Ascending aorta (tissue), 2 donors: ENCODE measurements at places on chromosomes 5 and 9. TPM values are rescaled to one million over a fixed set of nuclear protein-coding genes. Genes with fewer than 3 reads are reported as not detected.
A peak's percentile ranks its signal among the peaks of the same experiment; 100 is the strongest.

Gene CCL21
- total RNA-seq: 7.9 TPM

GRCh38 chr5:135880278-135880677 is 15.4 kb downstream of the IL9 start:
- no peak overlapping the region for H3K27ac ChIP-seq
- no peaks in the 10 kb centered on the region for H3K4me1 ChIP-seq
- DNase-seq: peak; percentile 25

Gene CDKN2B-AS1
- total RNA-seq: not detected

GRCh38 chr5:93782978-93783377 is 41.6 kb upstream of the POU5F2 start:
- no peaks in the 10 kb centered on the region for H3K27me3 ChIP-seq
- DNase-seq: no peak
- H3K4me1 ChIP-seq: no peaks in the 10 kb centered on the region
- H3K36me3 ChIP-seq: no peaks in the 10 kb centered on the region
- no peak overlapping the region for H3K27ac ChIP-seq

DNA sequence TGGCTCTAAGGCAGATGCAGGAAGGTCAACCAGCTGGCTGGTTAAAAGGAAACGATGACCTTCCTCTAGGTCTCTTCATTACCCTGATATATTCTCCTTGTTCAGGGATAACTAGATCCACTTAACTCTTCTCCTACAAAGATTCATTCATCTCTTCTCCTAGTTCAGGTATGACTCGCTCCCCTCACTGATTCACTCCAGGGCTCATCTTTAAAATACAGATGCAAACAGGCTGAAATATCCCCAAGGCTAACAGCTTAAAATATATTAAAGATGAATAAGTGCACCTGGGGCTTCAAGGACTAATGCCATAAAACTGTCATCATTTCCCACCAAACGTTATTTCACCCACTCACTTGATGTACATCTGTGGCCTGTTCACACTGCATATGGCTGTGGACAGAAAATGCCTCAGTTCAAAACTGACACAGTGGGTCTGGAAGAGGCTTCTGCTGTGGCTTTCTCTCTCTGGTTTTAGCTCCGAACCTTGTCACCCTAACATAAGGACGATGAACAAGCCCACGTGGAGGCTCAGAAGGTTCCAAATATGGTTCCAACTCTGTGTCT is 366.9 kb downstream of the DEPDC1B start:
- no peak for DNase-seq
- H3K4me3 ChIP-seq: no peak overlapping the region
- H3K4me1 ChIP-seq: peaks cover 36% of the 10 kb centered on the region
- no peaks in the 10 kb centered on the region for H3K36me3 ChIP-seq

- peaks cover 50% of the 10 kb centered on the region for H3K36me3 ChIP-seq
- no peak overlapping the region for H3K27ac ChIP-seq
- peaks cover 9% of the 10 kb centered on the region for H3K4me1 ChIP-seq
- no peaks in the 10 kb centered on the region for H3K27me3 ChIP-seq
- no peak overlapping the region for H3K4me3 ChIP-seq
Observed at GRCh38 chr9:93112116-93112863, 16.3 kb downstream of the CARD19 start.

Gene PTPRD
- 6.9 TPM for total RNA-seq

DNA sequence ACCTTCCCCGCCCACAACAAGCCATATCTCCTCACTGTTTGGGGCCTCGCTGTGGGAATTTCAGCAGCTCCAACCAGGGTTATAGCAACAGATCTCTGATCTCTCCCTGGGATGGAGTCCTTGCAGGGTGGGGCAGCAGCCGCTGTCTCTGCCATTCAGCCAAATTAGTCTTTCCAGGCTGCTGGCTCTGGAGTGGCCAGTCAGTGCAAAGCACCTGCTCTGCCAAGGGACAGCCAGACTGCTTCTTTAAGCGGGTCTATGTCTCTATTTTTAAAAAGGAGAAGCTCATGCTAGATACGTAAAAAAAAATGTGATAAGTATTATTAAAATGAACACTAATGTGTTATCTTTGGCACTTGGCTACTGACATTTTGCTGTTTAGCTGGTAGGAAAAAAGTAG is 380.2 kb downstream of the CDH10 start:
- no peaks in the 10 kb centered on the region for H3K36me3 ChIP-seq
- H3K27me3 ChIP-seq: no peaks in the 10 kb centered on the region
- no peak for DNase-seq
- no peaks in the 10 kb centered on the region for H3K4me1 ChIP-seq

DNA sequence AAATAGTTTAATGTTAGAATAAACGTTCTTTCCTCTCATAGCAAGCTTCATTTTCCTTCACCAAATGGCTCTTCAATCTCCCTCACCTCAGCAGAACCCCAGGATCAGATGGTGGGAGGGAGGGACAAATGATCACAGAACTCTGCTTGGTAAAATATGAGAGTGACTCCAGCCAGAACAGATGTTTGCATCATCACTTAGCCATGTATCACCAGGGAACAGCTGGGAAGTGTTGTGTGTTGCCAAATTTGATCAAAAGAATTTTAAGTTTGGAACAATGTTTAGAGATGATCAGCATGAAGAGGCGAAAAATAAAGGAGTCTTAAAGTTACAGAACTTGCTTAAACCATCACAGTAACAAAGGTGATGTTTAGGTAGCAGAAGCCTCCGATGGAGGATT is 115.7 kb downstream of the FRMD3 start:
- peaks cover 10% of the 10 kb centered on the region for H3K4me1 ChIP-seq
- H3K27me3 ChIP-seq: no peaks in the 10 kb centered on the region
- no peak for DNase-seq
- no peak overlapping the region for H3K4me3 ChIP-seq
- no peaks in the 10 kb centered on the region for H3K36me3 ChIP-seq

GRCh38 chr5:10466446-10467073 is 24.9 kb downstream of the ROPN1L start:
- H3K27ac ChIP-seq: no peak overlapping the region
- no peak overlapping the region for H3K4me3 ChIP-seq
- DNase-seq: no peak
- H3K4me1 ChIP-seq: no peaks in the 10 kb centered on the region
- no peaks in the 10 kb centered on the region for H3K36me3 ChIP-seq
- no peaks in the 10 kb centered on the region for H3K27me3 ChIP-seq

GRCh38 chr5:150167908-150168307 is 1.3 kb downstream of the CDX1 start:
- DNase-seq: no peak
- no peaks in the 10 kb centered on the region for H3K27me3 ChIP-seq
- peaks cover 10% of the 10 kb centered on the region for H3K4me1 ChIP-seq
- H3K4me3 ChIP-seq: no peak overlapping the region

Gene INSL6
- total RNA-seq: not detected

- H3K27me3 ChIP-seq: no peaks in the 10 kb centered on the region
- H3K27ac ChIP-seq: no peak overlapping the region
- H3K4me1 ChIP-seq: peaks cover 3% of the 10 kb centered on the region
- peaks cover 15% of the 10 kb centered on the region for H3K36me3 ChIP-seq
- peak overlapping the region; percentile 9 for H3K4me3 ChIP-seq
Observed at GRCh38 chr9:105341434-105342146, 97.1 kb downstream of the SLC44A1 start.

DNA sequence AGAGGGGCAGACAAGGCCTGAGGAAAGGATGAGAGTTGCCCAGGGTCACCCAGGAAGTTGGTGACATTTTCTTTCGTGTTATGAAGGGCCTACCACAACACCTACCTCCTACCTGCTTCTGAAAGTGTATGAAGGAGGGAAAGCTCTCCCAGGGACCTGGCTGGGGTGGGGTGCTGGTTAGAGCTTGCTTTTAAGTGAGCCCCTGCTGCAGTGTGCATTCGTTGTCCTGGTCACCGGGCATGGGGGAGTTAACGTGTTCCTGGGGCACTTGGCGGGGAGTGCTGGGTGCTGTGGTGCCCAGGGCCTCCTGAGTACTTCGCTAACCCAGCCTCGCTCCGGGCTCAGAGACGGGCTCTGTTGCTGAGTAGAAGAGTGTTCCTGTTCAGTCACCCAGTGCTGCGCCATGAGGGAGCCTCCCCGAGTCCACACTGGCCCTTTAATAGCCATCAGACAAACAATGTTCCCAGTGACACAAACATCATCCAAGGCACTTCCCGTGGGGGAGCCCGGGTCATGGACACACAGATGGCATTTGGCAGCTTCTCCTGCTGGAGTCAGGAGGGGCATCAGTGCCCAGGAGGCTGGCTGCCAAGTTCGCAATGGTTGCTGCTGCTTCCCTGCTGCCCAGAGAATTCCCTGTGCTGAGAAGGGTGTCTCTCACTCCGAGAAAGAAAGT is 85.7 kb downstream of the AMBP start:
- H3K27me3 ChIP-seq: no peaks in the 10 kb centered on the region
- no peak for DNase-seq
- peak overlapping the region; percentile 44 for H3K27ac ChIP-seq
- H3K4me1 ChIP-seq: peaks cover 58% of the 10 kb centered on the region
- peak overlapping the region; percentile 25 for H3K4me3 ChIP-seq

- H3K36me3 ChIP-seq: no peaks in the 10 kb centered on the region
- no peaks in the 10 kb centered on the region for H3K4me1 ChIP-seq
- no peak overlapping the region for H3K4me3 ChIP-seq
- H3K27ac ChIP-seq: no peak overlapping the region
- no peak for DNase-seq
- H3K27me3 ChIP-seq: no peaks in the 10 kb centered on the region
Observed at GRCh38 chr5:142669477-142669876, 16.4 kb downstream of the FGF1 start.

DNA sequence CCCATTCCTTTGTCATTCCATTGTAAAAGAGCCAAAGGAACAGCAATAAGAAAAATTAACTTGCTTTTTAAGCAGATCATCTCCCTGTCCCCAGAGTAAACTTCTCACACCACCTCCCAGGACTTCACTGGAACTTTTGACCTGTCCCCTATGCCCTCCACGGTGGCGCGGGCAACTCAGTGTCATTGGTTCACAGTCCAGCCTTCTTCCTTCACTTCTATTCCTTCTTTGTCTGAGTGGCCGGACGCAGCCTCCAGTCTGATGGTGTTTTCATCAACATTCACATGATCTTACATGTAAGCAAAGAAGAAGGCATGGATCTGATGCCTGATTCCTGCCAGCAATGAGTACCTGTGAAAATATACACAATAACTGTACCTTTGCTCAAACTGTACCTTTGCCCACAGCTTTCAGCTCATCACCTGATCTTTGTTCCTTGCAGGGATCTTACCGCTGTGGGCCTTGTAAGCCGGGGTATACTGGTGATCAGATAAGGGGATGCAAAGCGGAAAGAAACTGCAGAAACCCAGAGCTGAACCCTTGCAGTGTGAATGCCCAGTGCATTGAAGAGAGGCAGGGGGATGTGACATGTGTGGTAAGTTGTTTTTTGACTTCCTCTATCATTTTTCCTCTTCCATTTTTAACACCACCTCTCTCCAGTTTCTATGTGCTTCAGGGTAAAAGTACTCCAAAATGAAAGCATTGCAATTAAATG is 32.5 kb downstream of the THBS4 start:
- H3K27ac ChIP-seq: no peak overlapping the region
- H3K36me3 ChIP-seq: no peaks in the 10 kb centered on the region
- no peak overlapping the region for H3K4me3 ChIP-seq
- no peaks in the 10 kb centered on the region for H3K27me3 ChIP-seq
- peaks cover 2% of the 10 kb centered on the region for H3K4me1 ChIP-seq

Gene SLCO6A1
- not detected for total RNA-seq

DNA sequence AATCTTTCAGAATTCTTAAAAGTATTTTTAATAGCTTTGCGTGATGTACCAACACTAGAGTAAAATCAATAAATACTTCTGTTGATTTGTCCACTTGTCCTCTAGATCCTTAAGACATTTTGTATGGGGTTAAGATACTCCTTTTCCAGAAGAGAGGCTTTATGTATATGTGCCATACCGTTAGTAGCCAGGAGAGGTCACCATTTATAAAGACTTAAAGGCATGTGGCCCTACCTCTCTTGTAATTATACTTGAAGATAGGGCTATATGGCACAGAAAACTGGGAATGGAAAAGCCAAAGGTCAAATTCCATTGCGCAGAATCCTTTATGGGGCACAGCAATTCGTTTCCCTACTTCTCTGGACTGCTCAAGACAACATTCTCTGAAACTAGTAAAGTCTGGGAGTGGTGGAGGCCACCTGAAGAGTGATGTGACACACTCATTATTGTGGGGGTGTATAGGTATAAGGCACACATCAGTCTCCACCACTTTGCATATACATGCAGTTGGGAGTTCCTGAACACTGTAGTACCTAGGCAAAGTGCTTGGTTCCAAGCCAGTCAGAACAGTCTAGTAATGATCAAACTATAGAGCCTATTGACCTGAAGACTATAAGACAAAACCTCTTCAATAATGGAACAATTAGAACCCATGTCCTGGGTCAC is 140.1 kb upstream of the FBXL17 start:
- no peak for DNase-seq
- H3K27me3 ChIP-seq: no peaks in the 10 kb centered on the region
- H3K27ac ChIP-seq: no peak overlapping the region
- no peaks in the 10 kb centered on the region for H3K36me3 ChIP-seq
- H3K4me3 ChIP-seq: no peak overlapping the region

- H3K27me3 ChIP-seq: no peaks in the 10 kb centered on the region
- H3K27ac ChIP-seq: no peak overlapping the region
- no peak for DNase-seq
Observed at GRCh38 chr9:117771136-117771535, 66.9 kb downstream of the TLR4 start.

Gene STARD4
- total RNA-seq: 1.5 TPM

DNA sequence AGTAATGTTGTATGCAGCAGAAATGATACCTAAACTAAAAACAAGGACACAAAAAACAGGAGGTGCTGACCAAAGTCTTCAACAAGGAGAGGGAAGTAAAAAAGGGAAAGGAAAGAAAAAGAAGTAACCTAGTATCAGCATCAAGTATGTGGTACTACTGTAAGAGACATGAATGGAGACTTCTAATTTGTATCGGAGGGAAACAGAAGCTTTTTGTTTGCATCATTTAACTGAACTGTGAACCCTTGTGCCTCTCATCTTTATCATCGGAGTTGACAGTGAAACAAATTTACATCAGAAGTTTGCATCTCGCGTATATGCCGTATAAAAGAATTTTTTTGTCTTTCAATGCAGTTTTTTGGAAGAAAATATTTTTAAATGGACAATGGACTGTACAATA is 6.3 kb downstream of the SRP19 start:
- H3K27me3 ChIP-seq: no peaks in the 10 kb centered on the region
- H3K27ac ChIP-seq: no peak overlapping the region
- H3K36me3 ChIP-seq: peaks cover 71% of the 10 kb centered on the region
- peaks cover 3% of the 10 kb centered on the region for H3K4me1 ChIP-seq
